GM12878 (cell line): ENCODE measurements at places on chromosomes 3 and 15. TPM values are rescaled to one million over a fixed set of nuclear protein-coding genes. Genes with fewer than 3 reads are reported as not detected.

- H3K27me3 ChIP-seq: no peaks in the 10 kb centered on the region; the same call in 1 of the 2 replicates
- no peak overlapping the region for H3K27ac ChIP-seq
- no peak for DNase-seq
- no peaks in the 10 kb centered on the region for H3K4me1 ChIP-seq
- no peak overlapping the region for H3K4me3 ChIP-seq
Observed at GRCh38 chr3:137789236-137789635, 25.1 kb downstream of the SOX14 start.

GRCh38 chr3:138591392-138591791 is 2.7 kb downstream of the CEP70 start:
- H3K36me3 ChIP-seq: no peaks in the 10 kb centered on the region
- no peak for DNase-seq
- H3K4me3 ChIP-seq: no peak overlapping the region
- H3K27ac ChIP-seq: no peak overlapping the region
- H3K27me3 ChIP-seq: no peaks in the 10 kb centered on the region; the same call in 1 of the 2 replicates

GRCh38 chr3:148642214-148642613 is 55.5 kb upstream of the AGTR1 start:
- DNase-seq: no peak
- no peaks in the 10 kb centered on the region for H3K27me3 ChIP-seq
- H3K4me1 ChIP-seq: no peaks in the 10 kb centered on the region
- no peaks in the 10 kb centered on the region for H3K36me3 ChIP-seq
- H3K4me3 ChIP-seq: no peak overlapping the region

GRCh38 chr3:161851941-161852566 is 355.4 kb downstream of the OTOL1 start:
- H3K4me1 ChIP-seq: no peaks in the 10 kb centered on the region
- no peak overlapping the region for H3K4me3 ChIP-seq
- no peaks in the 10 kb centered on the region for H3K36me3 ChIP-seq
- H3K27ac ChIP-seq: no peak overlapping the region
- peak; percentile 8 for DNase-seq

VIPR1 gene
- polyA plus RNA-seq: not detected in 2 replicates

DNA sequence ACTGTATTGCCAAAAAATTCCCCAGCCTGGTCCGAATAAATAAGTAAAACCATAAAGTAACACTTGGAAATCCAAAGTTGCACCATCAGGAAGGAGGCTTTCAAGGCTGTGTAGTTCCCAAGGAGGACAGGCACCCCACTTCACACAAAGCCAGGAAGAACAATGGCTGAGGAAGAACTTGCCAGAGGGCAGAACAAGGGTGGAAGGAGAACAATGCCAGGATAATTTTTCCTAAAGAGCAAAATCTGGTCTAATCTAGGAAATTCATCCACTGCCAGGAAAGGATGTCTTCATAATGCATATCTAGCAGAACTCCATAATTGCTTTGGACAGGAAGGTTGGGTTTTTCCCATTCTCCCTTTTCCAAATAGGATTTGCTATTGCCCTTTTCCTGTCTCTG is 15.7 kb upstream of the ARID3B start:
- no peak for DNase-seq
- no peaks in the 10 kb centered on the region for H3K4me1 ChIP-seq
- no peak overlapping the region for H3K27ac ChIP-seq
- no peaks in the 10 kb centered on the region for H3K36me3 ChIP-seq
- no peak overlapping the region for H3K4me3 ChIP-seq
- H3K27me3 ChIP-seq: no peaks in the 10 kb centered on the region

GRCh38 chr15:39976291-39977274 is 42.7 kb downstream of the EIF2AK4 start:
- DNase-seq: no peak
- H3K4me1 ChIP-seq: no peaks in the 10 kb centered on the region
- H3K36me3 ChIP-seq: peaks cover 2% of the 10 kb centered on the region; the same call in 1 of the 2 replicates
- no peak overlapping the region for H3K4me3 ChIP-seq
- no peaks in the 10 kb centered on the region for H3K27me3 ChIP-seq

MYZAP gene
- polyA plus RNA-seq: not detected in 2 replicates

DNA sequence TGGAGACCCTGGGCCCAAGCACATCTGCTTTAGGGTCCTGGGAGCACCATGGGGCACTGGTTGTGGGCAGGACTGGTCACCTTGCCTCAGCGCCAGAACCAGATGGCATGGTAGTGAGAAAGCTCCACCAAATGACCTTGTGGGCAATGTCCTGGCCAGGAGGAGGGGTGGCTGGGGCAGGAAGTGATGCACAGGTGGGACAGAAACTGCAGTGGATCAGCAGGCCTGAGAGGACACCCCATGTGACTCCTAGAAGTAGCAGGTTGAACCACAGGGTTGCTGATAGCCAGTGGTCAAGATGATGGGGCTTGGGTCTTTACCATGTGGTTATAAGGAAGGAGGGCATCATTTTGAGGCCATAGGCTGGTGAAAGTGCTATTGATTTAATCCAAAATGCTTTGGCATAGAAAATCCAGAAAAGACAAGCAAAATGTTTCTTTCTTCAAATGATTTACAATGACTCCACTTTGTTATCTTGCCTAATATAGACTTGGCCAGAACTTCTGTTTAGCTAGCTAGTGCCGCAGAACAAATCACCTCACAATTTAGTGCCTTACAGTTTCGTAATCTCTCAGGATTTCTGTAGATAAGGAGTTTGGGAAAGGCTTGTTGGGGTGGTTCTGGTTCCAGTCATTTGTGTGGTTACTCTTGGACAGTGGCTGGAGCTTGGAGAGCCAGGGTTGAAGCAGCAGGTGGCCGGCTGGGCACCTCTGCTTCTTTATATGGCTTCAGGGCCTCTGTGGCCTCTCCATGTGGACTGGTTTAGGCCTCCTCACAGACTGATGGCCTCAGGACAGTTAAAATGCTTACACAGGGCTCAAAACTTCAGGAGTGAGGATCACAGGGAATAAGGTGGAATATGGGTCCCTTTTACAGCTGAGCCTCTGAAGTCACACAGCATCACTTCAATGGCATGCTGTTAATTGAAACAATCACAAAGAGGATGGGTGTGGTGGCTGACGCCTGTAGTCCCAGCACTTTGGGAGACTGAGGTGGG is 27.5 kb downstream of the TMEM158 start:
- no peaks in the 10 kb centered on the region for H3K36me3 ChIP-seq
- H3K27ac ChIP-seq: no peak overlapping the region
- H3K27me3 ChIP-seq: no peaks in the 10 kb centered on the region; the same call in 1 of the 2 replicates
- no peaks in the 10 kb centered on the region for H3K4me1 ChIP-seq
- H3K4me3 ChIP-seq: no peak overlapping the region

- no peaks in the 10 kb centered on the region for H3K4me1 ChIP-seq
- no peak for DNase-seq
- H3K36me3 ChIP-seq: no peaks in the 10 kb centered on the region
- no peak overlapping the region for H3K27ac ChIP-seq
Observed at GRCh38 chr3:145719114-145719513, 441.9 kb downstream of the PLOD2 start.

GRCh38 chr3:32004113-32004765 is 22.7 kb downstream of the ZNF860 start:
- no peaks in the 10 kb centered on the region for H3K4me1 ChIP-seq
- DNase-seq: no peak
- H3K27ac ChIP-seq: no peak overlapping the region
- H3K4me3 ChIP-seq: no peak overlapping the region
- H3K36me3 ChIP-seq: no peaks in the 10 kb centered on the region

GRCh38 chr15:70056091-70056680 is 41.5 kb downstream of the TLE3 start:
- peaks cover 65% of the 10 kb centered on the region for H3K36me3 ChIP-seq
- no peak for DNase-seq
- H3K4me3 ChIP-seq: no peak overlapping the region
- no peaks in the 10 kb centered on the region for H3K4me1 ChIP-seq

GRCh38 chr3:9913601-9914000 is 3.3 kb upstream of the IL17RC start:
- no peak for DNase-seq
- no peak overlapping the region for H3K27ac ChIP-seq
- H3K4me1 ChIP-seq: peaks cover 18% of the 10 kb centered on the region
- H3K4me3 ChIP-seq: no peak overlapping the region
- H3K36me3 ChIP-seq: no peaks in the 10 kb centered on the region
- H3K27me3 ChIP-seq: no peaks in the 10 kb centered on the region

GRCh38 chr3:67418426-67419217 is 235.8 kb downstream of the SUCLG2 start:
- no peaks in the 10 kb centered on the region for H3K27me3 ChIP-seq
- no peaks in the 10 kb centered on the region for H3K4me1 ChIP-seq
- DNase-seq: no peak
- no peaks in the 10 kb centered on the region for H3K36me3 ChIP-seq
- H3K4me3 ChIP-seq: no peak overlapping the region
